IMR-90 (cell line): ENCODE measurements at places on chromosomes 2 and 18. TPM values are rescaled to one million over a fixed set of nuclear protein-coding genes. Genes with fewer than 3 reads are reported as not detected.

The TMEFF2 gene
- total RNA-seq, result 1.3 and 1.4 TPM in 2 replicates

The PCARE gene
- total RNA-seq, result not detected in 2 replicates

The CHAC2 gene
- total RNA-seq, result 3.9 and 6.9 TPM in 2 replicates

The ARL5A gene
- 45.5 and 89.2 TPM in 2 replicates for total RNA-seq

The SERPINB11 gene
- total RNA-seq, result 0.18 TPM in 1 of 2 replicates, not detected in the other

The RESP18 gene
- not detected in 2 replicates for total RNA-seq

The IL1F10 gene
- not detected in 2 replicates for total RNA-seq

The POTEC gene
- not detected in 2 replicates for total RNA-seq

The COL4A3 gene
- total RNA-seq, result not detected in 2 replicates

The INPP1 gene
- total RNA-seq, result 3.6 and 4.1 TPM in 2 replicates

The RAB31 gene
- 26.9 and 28.9 TPM in 2 replicates for total RNA-seq

The POU3F3 gene
- not detected in 2 replicates for total RNA-seq
